AG04450 (cell line): ENCODE measurements at places on chromosomes 6 and 20.

- DNase-seq = no peak
These were observed 94.9 kb downstream of the CDH4 start for GRCh38 chr20:61346996-61347395.

- DNase-seq = no peak
These were observed 23.2 kb downstream of the BPIFB1 start for GRCh38 chr20:33306228-33306627.

DNA sequence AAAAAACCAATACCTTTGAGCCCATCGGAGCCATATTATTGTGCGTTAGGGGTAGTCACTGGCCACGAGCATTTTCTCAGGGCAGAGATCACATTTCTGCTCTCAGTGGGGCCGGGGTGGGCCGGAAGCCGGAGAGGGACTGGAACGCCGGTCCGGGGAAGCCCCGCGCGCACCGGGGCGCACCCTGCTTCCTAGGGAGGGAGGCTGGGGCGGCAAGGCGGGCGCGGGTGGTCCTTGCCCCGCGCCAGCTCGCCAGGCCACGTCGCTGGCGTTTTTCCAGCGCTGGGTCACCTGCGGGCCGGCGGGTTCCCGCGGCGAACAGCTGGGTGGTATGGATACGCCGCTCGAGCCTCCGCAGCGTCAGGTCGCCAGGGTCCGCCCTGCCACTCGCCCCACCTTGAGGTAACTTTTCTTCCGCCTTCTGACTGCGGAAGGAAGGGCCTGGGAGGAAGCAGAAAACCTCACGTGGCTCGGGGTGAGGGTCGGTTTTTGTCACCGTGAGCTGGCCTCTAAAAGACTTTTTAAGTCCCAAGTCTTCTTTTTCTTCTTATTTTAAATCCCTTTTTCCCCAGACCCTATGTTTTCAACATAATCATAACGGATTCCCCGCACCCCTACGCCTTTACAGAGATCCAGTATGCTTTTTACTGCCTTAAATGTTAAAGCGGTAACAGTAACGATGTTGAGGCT is 2.7 kb upstream of the EEF1A1 start:
- no peak for DNase-seq

GRCh38 chr6:96466147-96466863 is 55.3 kb upstream of the UFL1 start:
- no peak for DNase-seq

- DNase-seq = no peak
These were observed 33.6 kb downstream of the APCDD1L start for GRCh38 chr20:58481481-58482021.

GRCh38 chr20:50514035-50514337 is 3.8 kb downstream of the PTPN1 start:
- DNase-seq = no peak

DNA sequence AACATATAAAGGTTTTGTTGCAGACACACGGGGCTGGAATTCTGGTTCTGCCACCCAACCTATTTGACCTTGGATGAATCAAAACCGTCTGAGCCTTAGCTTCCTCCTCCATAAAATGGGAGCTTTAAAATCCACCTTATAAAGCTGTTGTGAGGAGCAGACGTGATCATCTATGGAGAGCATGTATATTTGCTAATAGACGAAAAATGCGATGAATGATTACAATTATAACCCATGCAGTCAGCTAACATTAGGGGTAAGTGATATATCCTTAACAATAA is 586 bp upstream of the NUP153 start:
- no peak for DNase-seq

DNA sequence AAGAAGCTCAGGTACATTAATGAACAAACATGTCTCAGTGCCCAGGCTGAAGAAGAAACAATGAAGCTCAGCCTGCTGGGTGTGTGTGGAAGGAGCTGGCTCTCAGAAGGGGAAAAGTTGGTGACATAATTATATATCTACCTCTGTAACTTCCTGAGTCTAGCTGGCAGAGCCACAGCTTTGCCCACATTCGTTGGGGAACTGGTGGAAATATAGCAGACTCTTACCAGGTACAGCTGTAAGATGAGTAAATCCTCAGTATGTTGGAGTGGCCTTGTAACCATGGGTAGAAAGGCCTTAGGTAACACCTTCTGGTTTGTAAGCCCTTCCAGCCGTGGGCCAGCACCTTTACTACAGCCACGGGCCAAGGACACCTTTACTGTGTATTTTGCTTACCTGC is 29.9 kb upstream of the PNRC1 start:
- DNase-seq = no peak

DNA sequence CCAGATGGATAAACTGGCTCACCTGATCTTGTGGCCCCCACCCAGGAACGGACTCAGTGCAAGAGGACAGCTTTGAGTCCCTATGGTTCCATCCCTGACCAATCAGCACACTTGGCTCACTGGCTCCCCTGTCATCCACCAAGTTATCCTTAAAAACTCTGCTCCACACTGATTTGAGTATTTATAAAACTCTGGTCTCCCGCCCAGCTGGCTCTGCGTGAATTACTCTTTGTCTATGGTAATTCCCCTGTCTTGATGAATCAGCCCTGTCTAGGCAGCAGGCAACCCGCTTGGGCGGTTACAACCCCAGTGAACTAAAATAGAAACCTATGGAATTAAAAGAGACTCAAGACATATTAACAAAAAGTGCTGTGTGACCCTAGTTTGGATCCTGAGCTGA is 38.1 kb upstream of the CD83 start:
- DNase-seq = no peak

GRCh38 chr6:41426438-41426851 is 91.0 kb downstream of the NCR2 start:
- no peak for DNase-seq

DNA sequence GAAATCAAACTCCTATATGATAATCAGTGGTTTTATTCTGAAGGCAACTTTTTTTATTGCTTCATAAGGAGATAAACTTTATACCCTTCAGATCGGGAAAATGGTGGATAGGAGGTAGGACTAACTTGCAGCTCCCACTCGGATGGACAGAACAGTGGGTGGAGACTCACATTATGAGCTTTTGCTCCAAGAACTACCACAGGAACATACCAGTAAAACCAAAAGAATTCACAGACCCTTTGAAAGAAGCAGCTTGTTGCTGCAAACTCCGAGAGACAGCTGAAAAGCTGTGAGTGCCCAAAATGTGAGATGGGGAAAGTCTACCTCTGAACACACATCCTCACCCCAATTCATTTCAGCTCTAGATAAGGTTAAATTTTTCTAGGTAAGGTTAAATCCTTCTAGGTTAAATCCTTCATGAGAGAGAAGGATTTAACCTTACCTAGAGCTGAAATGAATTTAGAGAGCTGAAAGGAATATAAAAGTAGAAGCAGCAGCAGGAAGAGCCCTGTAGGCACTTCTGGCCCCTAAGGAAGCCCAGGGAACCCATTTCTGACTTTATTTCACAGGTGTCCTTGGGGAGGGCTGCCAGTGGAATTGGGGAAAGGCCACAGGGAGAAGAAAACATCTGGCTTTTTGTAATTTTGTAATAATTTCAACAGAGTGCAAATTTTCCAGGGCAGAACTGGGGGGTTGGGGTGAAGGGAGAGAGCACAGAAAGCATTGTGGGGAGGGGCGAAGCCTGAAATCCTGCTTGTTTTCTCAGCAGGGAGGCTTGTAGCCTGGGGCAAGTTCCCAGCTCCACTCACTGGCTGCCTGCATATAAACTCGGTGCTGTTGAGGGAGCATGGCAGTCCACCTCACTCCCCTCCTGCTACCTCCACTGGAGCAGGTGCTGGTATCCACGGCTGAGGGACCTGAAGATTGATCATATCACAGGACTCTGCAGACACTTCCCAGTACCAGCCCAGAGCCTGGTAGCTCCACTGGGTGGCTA is 65.9 kb upstream of the HCRTR2 start:
- DNase-seq = no peak

DNA sequence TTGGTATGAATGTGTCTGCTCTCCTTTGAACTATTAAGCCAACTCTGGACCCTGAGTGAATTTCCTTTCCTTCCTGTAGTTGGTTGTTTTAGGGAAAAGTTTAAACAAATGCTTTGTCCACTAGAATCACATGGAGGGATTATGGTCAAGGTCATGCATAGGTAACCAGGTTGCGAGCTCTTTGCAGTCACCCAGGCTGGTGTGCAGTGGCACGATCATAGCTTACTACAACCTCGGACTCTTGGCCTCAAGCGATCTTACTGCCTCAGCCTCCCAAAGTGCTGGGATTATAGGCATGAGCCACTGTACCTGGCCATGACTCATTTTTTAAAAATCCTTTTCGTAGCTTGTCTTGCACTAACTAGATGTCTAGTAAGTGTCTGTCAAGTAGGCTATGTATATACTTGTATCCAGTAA is 88.0 kb upstream of the SOX4 start:
- no peak for DNase-seq

DNA sequence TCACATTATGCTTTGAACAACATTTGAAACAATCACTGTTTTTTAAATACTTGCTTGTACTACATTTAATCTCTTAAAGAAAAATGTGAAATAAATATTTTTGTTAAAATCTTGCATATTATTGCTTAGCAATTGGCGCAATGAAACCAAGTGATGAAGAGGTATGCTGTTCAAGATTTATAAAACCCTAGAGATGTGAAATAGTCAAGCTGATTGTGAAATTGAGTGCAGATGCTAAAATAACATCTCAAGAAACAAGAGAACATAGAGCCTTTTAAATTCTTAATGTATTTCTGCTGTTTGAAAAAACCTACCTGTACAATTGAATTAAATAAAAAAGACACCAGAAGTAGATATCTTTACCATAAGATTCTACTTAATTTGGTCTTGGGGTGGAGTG is 179.2 kb upstream of the MCHR2 start:
- DNase-seq = no peak

- DNase-seq = no peak
These were observed 58.8 kb downstream of the RPRD1B start for GRCh38 chr20:38092260-38092857.

- DNase-seq = no peak
These were observed 495.3 kb downstream of the BMP2 start for GRCh38 chr20:7262803-7263202.

- no peak for DNase-seq
These were observed 967 bp downstream of the KIAA0408 start for GRCh38 chr6:127458222-127458621.

GRCh38 chr6:2542101-2542857 is 208.4 kb downstream of the MYLK4 start:
- DNase-seq = no peak

DNA sequence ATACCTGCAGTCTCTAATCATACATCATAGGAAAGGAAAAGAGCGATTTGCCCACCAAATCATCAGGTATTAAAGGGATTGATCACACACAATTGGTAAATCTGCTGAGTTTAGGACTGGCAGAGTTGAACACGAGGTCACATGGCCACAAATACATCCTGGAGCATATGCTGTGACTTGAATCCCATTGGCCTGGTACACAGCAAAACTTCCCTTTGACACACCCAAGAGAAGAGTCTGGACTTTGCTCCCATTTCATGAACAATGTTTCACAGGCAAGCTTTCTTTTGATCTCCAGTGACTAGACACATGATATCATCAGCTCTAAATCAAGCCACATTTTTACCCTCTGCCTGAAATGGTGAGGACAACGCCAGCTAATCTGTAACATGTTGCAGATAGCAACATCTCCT is 117.9 kb downstream of the ISM1 start:
- DNase-seq = no peak

GRCh38 chr20:49892817-49893216 is 22.5 kb downstream of the SPATA2 start:
- no peak for DNase-seq

GRCh38 chr6:161235776-161236633 is 37.9 kb downstream of the AGPAT4 start:
- no peak for DNase-seq

DNA sequence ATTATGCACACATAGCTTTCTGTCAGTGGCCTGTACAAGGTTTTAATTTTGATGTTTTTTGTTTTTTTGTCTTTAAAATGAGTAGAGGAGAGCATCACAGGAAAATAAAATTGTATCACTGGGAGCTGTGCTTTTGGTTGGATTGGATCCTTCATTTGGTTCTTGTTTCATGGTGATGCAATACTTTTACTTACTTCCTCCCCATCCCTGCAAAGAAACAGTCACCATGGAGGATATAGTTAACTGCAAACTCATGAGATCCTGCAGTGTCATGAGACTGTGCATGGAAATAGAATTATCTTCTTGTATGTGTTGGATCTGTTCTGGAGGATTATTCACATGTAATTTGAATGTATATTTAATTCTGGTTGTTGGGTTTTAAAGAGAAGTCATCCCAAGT is 122.3 kb downstream of the JARID2 start:
- no peak for DNase-seq

GRCh38 chr6:106114492-106114891 is 28.4 kb downstream of the PRDM1 start:
- DNase-seq = no peak

DNA sequence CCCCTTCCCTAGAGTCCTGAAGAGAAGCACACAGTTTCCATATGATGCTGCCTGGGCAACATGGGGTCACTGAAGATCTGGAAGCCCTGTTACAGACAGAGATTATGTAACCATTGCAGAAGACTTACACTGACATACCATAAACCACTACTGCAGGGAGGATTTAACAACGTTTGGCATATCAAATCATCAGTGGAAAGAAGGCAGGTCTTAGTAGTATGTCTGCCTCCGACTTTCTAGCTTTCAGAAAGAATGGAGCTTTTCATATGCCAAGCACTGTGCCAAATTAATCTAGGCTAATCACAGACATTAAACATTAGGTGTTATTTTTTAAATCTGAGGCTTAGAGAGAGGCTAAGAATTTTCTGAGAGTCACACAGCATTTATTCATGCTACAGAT is 144.3 kb downstream of the ADGRB3 start:
- no peak for DNase-seq

- no peak for DNase-seq
These were observed 405.5 kb upstream of the ADGRB3 start for GRCh38 chr6:68229566-68229965.

DNA sequence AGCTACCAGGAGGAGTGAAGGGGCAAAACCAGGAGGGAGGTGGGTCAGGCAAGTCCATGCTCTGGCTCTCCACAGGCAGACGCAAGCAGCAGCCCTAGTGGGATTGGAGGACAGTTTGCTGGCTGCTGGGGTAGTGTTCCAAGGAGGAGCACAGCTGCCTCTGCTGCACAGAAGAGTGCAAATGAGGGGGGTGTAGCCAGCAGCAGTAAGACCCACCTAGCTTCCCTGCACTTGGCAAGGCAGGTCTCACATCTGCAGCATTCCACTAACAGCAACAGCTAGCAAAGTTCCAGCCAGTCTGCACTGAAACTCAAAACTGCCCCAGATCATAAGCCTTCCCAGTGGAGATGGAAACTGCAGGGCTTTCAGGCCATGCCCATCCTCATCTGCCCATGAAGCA is 405.0 kb downstream of the UTRN start:
- no peak for DNase-seq

GRCh38 chr20:41182296-41183212 is 45.2 kb downstream of the PLCG1 start:
- DNase-seq = no peak
